NCI-H2081 (cell line): ENCODE measurements at places on chromosomes 7 and 10.

DNA sequence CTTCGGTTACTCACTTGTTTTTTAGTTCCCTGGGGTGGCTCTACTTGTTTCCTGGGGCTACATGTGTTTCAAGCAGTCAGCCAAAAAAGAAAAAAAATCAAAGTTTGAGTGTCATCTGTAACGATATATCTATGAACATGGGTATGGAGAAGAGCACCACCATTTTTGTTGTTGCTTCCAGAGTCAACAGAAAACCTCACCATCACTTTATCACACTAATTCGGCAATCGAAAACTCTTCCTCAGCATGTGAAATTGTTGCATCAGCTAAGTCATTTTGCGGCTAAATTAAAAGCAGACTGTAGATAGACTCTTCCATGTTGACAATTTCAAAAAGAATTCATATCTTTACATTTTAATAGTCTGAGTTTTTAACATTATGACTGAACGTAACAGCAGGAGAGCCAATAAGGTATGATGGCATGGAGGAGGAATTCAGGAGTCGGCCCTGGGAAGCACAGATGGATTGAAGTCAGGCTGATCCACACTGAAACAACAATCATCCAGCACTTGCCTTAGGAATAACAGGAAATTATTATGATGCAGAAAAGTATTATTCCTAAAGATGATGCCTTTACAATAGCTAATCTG is 455.7 kb upstream of the KLF6 start:
- DNase-seq = no peak

DNA sequence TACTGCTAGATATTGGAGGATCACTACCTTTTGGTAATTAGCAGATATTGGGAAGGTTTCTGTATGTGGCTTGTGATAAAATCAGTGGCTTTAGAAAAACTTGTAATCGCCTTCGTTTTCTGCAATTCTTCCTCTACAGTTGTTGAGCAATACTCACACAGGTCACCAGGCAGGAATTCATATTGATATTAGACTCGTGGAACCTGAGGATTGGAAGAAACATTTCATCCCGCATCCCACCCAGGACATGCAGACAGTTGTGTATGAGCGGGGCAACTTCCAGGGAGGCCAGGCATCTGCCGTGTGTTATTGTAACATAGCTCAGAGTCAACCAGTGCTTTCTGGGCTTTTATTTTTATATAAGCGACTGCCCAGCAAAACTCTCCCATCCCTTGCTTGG is 821.3 kb downstream of the LRMDA start:
- DNase-seq = no peak

- DNase-seq = no peak
Observed at GRCh38 chr7:65931685-65932084, 50.3 kb downstream of the GUSB start.

DNA sequence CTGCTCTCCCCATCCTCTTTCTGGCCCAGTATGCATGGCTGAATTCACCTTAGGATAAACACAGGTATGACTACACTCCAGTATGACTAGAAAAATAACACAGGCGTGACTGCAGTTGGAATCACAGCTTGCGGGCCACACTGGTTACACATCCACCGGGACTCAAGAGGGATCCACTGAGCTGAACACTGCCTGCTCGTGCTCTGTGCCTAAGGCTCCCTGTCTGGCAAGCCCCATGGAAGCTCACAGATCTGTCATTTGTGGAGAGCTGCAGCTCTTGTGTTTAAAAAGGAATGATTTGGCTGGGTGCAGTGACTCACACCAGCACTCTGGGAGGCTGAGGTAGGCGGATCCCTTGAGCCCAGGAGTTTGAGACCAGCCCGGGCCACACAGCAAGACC is 26.8 kb downstream of the VOPP1 start:
- no peak for DNase-seq

DNA sequence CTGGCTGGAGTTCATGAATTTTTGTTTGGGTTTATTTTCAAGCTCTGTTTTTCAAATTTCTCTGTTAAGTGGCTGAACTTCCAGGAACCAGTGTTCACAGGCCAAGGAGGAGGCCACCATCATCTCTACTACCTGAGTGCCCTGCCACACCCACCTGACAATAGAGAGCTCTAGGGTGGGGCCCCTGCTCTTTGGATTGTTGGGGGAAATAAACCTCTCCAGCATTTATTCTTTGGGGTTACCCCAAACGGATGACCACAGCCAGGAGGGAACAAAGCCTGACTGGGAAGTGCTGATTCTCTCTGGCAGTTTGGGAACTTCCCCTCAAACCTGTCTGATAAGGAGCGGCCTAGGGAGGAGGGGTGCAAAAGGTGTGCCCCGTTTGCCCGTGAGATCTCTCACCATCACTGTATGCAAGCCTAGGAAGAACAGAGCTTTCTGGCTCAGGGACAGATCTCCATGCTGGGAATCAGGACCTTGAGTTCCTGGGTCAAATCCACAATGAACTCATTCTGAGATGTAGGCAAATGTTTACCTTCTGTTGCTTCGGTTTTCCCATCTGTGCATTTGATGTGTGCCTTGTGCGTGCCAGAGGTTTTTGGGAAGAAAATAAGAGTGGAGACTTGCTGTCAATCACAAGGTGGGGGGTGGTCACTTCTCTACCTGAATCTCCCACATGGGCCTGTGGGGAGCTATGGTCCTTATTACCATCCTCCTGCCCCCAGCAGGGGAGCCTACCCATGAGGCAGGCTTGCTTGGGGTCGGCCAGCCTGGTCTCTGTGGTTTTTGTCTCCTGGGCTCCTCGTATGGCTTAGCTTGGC is 27.7 kb upstream of the PDCD4 start:
- DNase-seq = no peak

GRCh38 chr10:852386-852785 is 79.1 kb downstream of the LARP4B start:
- no peak for DNase-seq

GRCh38 chr10:71962901-71963300 is 1.3 kb upstream of the CHST3 start:
- no peak for DNase-seq

DNA sequence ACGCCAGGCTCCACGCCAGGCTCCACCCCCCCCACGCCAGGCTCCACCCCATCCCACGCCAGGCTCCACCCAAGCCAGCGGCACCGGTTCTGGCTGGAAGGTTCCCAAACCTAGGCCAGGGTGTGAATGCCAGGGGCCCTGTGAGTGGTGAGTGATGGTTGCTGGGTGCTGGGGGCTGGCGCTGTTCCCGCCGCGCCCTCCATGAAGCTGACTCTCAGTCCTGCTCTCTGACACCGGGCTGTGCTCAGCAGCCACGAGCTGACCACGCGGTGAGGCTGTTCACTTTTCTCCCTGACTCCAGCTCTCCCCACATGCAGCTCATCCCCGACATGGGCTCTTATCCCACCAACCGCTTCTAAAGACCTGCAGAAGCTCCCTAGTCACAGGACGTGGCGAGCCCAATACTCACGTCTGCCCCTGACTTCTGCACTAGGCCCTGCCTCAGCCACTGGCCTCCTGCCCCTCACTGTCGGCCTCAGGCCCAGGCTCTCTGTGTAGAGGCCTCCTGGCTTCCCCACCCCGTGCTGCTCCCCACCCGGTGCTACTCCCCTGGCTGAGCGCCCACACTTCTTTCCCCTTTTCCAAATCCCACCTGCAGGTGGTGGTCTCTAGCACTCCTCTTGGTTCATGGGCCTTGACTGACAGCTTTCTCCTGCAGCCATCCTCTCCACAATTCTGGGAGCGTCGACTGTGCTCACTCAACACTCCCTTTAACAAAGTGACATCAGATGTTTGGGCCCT is 603.0 kb downstream of the PTPRN2 start:
- no peak for DNase-seq

GRCh38 chr7:39153647-39154046 is 175.9 kb downstream of the POU6F2 start:
- DNase-seq = no peak

DNA sequence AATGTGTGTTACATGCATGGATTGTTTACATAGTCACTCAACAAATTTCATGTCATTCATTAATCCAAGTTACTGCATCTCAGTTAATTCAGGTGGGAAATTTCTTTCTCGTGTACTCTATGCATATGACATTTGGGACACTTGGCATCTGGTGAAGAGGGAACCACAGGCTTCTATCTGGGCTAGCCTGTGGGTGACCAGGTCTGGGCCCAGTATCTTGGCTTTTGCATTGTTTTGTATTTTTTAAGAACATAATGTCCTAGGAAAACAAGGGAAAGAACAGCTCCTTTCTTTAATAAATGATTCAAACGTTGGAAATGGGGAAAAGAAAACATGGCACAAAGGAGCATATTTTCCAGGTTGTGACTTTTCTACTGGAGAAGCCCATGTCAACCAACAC is 331.1 kb downstream of the WDR11 start:
- DNase-seq = no peak

- DNase-seq = no peak
Observed at GRCh38 chr7:104410742-104411141, 82.3 kb downstream of the LHFPL3 start.
